Spinal cord (tissue), 10 donors: ENCODE measurements at places on chromosomes 5 and 9.

- no peak for DNase-seq
These were observed 57.5 kb upstream of the GNAQ start for GRCh38 chr9:78089111-78089510.

DNA sequence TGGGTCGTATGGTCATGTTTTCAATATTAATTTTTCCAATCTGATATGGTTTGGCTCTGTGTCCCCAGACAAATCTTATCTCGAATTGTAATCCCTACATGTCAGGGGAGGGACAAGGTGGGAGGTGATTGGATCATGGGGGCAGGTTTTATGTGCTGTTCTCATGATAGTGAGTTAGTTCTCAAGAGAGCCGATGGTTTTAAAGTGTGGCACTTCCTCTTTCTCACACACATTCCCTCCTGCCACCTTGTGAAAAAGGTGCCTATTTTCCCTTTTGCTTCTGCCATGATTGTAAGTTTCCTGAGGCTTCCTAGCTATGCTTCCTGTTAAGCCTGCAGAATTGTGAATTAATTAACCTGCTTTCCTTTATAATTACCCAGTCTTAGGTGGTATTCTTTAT is 309.1 kb upstream of the GRIN3A start:
- no peak for DNase-seq

- no peak for DNase-seq
These were observed 679.8 kb downstream of the CETN3 start for GRCh38 chr5:89729623-89730301.

DNA sequence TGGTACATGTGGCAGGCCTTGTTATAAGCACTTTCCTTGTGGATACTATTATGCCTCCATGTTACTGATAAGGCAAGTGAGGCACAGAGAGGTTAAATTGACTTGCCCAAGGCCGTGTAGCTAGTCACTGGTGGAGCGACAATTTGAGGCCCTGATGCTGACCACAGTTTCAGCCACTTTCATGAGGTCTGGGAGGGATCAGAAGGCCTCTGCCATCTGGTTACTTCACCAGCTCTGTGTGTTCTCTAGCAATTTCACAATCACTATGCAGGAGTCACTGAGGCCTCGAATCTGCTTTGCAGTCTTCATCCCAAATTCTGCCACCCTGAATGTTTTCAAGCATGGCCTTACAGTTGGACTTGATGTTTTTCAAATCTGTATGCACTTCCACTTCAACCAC is 9.1 kb downstream of the LRRC70 start:
- DNase-seq: no peak

GRCh38 chr5:143118222-143118621 is 285.3 kb downstream of the NR3C1 start:
- DNase-seq: no peak
